ENCODE measurements at places on chromosomes 5 and 9.

DNA sequence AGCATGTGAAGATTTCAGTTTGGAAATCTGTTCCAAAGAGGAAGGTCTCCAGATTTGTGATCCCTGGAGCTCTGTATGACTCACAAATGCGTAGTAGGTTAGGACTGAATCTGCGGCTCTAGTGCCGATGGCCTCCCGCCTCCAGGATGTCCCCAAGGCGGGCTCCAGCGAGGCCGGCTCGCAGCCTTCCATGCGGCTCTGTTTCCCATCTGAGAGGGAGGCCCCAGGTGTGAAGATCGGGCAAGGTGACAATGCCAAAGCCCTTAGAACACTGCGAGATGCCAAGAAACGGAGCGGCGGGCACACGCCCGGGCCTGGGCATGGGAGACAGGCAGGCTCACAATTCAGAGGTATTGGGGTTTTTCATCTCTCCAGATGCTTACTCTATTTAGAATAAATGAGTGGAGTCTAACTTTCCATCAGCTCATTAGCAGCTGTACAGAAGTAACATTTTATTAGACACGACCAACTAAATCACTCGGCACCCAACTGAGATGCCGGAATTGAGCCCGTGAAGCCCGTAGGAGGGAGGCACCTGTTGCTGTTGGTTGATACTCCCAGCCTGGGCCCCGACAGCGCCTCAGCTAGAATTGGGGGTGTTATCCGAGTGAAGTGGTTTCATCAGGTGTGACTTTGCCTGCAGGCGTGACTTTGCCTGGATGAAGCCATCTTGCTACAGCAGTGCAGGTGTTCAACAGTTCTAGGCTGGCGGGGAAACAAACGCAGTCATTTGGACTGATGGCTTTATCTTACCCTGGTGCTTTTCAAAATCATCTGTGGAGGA, 7.4 kb upstream of the MRPS2 start:
- no peak for DNase-seq

DNA sequence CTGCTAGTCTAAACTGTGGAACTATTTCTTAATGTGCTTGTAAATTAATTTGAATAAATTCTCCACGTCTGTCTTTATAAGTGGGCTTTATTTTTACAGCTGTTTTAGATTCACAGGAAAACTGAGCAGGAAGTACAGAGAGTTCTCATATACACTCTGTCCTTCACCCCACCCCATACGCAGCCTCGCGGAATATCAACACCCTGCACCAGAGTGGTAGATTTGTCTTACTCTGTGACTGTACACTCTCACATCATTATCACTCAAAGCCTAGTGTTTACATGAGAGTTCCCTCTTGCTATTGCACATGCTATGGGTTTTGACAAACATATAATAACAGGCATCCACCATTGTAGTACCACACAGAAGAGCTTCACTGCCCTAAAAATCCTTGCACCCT, 179.7 kb upstream of the DAB2 start:
- DNase-seq: no peak

DNA sequence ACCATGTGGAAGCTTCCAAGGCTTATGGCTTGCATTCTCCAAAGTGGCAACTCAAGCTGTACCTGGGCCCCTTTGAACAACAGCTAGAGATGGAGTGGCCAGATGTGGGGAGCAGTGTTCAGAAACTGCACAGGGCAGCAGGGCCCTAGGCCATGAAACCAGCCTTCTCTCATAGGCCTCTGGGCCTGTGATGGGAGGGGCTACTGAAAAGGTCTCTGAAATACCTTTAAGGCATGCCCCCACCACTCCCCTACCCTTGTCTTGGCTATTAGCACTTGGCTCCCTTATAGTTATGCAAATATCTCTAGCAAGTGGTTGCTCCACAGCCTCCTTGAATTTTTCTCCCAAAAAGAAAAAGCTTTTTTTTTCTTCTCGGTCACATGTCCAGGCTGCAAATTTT, 1014.6 kb downstream of the DTWD2 start:
- DNase-seq: no peak

- no peak for DNase-seq
These were observed 104.4 kb downstream of the FRMD3 start for GRCh38 chr9:83433846-83434245.

GRCh38 chr9:97740848-97741821, 44.0 kb upstream of the XPA start:
- DNase-seq: no peak

GRCh38 chr9:137128158-137128861, 10.6 kb upstream of the GRIN1 start:
- no peak for DNase-seq

- no peak for DNase-seq
These were observed 27.6 kb downstream of the SLC25A48 start for GRCh38 chr5:135862086-135862485.

DNA sequence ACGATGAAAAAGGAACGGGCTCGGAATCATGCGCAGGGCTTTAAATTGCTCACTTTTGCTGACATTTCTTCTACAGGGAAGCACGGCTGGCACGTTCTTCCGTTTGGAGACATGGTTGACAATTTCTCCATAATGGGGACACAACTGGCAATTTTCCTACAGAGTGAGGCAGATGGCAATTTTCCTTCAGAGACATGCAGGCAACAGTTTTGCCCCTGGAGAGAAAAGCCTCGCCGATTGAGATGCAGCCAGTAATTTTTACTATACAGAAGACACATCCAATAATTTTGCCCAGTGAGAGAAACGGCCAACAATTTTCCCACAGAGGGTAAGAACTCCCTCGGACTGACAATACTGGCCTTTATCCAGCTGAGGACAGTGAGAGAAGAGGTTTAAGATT, 90.9 kb upstream of the GPR151 start:
- DNase-seq: no peak

DNA sequence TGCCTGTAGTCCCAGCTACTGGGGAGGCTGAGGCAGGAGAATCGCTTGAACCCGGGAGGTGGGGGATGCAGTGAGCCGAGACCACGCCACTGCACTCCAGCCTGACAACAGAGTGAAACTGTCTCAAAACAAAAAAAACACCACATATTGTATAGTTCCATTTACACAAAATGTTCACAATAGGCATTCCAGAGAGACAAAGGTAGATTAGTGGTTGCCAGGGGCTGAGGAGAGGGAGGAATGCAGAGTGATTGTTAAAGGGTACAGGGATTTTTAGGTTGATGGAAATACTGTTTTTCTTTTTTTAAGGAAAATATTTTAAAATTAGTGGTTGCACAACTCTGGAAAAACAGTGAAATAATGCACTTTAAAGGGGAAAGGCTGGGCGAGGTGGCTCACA, 19.6 kb downstream of the ETF1 start:
- no peak for DNase-seq

DNA sequence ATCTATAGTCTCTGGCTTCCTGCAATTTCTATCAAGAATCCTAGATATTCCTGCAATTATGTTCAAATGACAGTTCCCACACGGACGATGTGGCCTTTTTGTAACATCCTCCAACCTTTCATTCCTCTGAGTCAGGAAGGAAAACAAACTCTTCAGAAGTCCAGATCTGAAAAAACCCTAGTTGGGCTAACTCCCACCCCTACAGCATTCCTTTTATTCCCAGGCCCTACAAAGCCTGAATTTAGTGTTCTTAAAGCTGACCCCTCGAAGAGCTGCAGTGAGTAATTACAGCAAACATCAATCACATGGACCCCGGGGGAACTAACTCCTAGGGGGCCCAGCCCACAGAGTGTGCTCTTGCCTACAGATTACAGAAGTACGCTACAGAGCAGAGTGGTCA, 99.7 kb downstream of the SERINC5 start:
- no peak for DNase-seq

DNA sequence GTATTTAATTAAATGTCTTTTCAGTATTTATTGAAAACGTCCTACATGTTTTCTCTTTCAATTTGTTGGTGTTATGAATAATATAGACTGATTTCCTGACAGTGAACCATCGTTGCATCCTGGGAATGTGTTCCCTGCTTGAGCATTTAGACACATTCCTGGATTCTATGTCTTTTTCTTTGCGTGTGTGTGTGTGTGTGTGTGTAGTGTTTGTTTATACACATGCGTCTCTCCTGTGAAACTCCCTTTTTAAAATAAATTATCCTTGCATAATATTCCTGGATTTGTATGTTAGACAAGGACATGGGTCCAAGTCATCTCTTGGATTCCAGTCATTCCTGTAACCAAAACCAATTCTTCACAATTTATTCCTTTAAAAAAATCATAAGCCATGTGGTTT, 153.4 kb downstream of the HSPA4 start:
- no peak for DNase-seq

DNA sequence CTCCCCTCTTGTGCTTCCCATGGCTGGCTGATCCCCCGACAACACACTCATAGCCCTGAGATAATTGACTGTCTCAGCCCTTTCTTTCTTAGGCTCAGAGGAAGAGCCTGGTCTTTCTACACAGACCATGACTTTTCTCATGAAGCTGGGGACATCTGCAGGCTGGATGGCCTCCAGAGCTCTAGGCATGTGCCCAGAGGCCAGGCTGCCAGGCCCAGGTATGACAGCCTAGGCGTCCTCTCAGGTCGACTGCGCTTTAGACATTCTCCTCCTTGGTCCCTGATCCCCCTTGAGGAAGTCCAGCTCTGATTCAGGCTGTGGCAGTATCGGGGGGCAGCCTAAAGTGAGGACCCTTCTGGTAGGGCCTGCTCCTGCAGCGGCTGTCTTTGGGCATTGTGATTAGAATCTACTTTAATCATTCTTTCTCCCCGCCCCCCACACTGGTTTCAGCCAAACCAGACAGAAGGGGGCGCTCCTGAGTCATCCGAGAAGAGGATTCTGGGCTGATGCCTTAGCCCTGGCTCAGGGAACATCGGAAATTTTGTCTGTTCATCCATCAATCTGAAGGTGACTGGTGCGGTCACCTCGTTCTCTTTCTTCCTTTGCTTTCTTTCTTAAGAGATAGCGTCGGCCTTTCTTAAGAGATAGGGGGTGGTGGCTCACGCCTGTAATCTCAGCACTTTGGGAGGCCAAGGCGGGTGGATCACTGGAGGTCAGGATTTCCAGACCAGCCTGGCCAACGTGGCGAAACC, 66.5 kb upstream of the HSPA9 start:
- peak; percentile 43 for DNase-seq

DNA sequence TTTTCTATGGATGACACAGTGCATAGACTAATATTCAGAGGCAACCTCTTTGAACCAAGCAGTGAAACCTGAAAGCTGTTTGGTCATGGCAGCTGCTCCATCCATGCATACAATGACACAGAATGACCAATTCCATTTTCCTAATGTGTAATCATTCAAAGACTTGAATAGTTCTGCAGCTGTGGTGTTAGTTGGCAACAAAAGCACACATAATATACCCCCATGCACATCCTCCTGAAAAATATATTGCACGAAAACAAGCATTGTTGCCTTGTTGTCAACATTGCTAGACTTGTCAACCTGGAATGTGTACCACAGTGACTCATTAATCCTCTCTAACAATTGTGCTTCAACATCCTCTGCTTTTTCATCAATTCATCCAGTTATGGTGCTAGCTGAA, 71.0 kb upstream of the SEMA6A start:
- DNase-seq: no peak

DNA sequence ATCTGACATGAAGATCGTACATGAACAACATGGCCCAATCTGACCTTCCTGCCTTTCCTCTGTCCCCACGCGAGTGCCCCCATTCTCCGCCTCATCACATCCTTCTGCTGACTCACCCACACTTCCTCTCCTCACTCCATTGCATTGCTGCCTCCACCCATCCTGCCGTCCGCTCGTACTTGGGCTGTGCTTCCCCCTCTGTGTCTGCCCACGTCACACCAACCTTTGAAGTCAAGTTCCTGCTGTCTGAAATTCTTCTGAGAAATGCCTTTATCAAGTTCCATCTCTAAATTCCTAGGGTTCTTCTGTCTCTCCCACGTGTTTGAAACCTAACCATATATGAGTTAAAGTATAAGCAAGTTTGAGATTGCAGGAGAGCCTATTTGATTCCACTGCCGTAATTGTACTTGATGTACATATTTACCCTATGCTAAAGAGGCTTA, 18.0 kb upstream of the STARD4 start:
- DNase-seq: peak; percentile 73
